Tibial artery (tissue), 4 donors: ENCODE measurements at places on chromosomes 12 and 14.
A peak's percentile ranks its signal among the peaks of the same experiment; 100 is the strongest.

- no peak for DNase-seq
These were observed 10.5 kb upstream of the WNT5B start for GRCh38 chr12:1618489-1618888.

DNA sequence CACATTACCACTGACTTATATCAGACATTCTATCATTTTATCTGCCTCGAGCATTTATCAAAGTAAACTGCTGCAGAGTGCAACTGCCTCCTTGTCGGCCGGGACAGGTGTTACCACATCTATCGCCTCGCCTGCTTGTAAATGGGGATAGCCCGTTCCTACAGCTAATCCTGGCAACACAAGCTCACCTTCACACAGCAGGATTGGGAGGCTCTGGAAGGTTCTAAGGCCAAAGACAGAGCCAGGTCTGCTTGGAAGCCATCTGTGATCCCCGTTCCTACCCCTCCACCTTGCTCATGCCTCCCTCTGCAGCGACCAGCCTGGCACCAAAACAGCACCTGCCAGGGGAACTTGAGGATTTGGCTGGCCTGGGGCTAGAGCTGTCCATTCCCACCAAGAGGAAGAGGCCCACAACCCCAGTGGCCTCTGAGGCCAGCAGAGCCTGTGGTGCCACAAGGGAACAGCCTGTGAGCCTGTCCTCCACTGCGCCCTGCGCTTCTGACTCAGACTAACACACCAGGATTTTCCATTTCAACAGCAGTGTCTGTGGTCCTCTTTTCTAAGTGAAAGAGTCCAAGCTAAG is 114.8 kb upstream of the DIO3 start:
- no peak for DNase-seq

DNA sequence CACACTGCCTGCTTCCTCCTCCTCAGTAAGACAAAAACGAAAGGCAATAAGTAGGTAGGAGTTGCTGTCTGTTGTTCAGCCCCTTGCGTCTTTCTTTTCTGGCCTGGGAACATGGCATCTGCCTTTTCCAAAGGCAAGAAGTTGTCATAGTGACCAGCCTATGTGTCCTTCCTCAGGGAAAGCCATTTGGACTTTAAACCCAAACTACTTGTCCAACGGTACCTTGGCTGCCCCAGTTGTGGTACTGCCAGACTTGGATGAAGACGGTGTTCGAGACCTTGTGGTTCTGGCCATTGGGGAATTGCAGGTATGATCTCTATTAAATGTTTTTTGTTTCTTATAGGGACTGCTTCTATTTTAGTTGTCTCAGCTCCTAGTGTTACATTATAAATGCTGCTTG is 18.5 kb downstream of the FAM234B start:
- DNase-seq: no peak

GRCh38 chr12:121050725-121051124 is 11.7 kb upstream of the OASL start:
- no peak for DNase-seq

DNA sequence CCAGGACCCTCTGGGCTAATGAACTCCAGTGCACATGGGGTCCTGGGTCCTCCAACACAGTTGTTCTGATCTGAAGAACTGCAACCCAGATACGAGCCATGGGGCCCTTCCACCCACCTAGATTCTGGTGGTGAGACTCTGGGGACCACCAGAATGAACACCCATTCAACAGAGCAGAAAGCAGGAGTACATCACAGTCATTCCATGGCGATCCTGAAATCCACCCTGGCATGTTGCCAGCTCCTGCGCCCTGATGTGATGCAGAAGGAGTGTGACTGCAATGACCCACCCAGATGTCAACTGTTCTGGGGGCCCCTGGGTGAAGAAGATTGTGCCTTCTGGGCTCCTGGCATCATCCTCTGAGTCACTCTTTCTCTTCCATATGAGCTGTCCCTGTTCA is 211.6 kb downstream of the KIF26A start:
- peak; percentile 16 for DNase-seq

DNA sequence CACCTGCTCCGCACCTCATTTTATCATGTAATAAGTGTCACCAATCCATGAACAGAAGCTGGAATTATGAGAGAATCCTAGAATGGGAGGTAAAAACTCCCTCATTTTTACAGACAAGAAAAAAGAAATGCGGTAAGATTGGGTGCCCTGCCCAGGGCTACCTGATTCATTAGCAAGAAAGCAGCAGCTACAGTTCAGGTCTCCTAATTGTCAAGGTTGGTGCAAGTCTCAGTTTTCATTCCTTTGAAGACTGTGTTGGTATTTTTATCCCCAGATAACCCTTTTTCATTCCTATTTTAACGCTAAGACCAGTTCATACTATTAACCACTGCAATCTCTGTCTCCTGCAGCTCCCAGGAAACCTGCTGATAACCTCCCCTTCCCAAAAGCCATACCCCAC is 6.9 kb downstream of the DUSP6 start:
- no peak for DNase-seq

DNA sequence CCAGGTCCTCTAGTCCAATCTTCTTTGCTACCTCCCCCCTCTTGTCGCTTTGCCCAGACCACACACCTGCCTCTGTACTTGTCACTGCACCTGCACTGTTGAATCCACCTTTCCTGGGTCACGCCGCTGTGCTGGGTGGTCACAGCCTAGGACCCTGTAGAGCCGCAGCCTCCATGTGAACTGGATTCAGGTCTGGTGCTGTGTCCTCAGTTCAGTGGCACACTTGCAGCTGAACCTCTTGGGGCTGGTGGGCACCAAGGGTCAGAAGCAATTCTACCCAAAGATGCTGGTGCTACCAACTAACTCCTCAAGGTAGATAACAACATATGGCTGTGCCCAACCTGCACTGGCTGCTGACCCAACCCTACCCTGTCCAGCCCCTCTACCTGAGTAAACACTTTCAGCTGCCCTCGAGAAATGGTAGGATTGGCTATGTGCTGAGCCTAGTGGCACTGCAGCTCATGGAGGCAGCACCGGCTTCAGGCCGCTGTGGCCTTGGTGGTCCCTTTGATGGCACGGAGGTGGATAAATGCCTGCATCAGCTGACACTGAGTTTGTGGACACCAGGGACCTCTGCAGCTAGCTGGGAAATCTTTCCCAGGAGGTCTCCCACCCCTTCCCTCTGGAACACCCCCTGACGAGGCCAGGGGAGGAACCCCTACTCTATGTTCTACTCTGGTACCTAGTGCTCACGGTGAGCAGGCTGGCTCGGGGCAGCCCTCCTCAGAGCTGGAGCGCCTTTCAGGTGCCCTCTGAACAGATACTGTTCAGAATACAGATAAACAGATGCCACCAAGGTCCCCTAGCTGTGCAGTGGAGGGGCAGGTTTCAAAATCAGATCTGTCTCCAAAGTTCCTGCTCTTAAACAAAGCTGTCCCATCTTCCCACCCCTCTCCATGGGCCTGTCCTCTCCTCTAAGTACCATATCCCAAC is 14.3 kb downstream of the AGAP2 start:
- no peak for DNase-seq

DNA sequence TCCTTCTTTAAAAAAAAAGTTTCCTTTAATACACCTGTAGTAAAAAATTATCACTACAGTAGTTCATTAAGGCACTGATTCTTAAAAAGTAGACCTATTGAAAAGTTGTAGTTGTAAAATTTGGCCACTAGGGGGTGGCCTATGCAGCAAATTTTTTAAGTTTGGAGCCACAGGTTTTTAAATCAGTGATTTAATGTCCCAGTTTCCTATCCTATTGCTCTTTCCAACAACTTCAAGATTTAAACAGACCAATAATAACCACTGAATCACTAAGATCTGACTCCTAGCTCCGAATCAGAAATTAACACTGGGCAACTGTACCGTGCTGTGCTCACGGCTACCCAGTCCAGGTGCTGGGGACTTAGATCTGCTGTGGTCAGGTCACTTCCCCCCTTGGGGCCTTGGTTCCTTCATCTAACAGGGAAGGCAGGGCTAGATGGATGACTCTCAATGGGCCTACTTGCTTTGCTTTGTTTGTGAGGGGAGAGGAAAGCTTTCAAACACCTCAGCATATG is 279.3 kb downstream of the MED13L start:
- no peak for DNase-seq

DNA sequence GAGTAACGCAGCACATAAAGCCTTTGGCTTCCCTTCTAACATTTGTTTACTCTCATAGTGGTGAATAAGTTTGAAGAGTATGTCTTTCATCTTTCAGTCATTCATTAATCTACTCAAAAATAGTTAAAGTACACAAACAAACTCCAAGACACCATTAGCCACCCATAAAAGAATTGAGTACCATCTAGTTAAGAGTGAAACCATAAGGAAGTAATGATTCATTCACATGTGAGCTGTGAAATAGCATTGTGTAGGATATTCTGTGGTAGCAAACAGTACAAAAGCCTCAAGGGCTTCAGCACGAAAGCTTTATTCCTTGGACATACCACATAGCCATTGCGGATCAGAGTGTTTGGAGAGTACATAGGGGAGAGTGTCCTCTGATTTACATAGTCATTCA is 13.9 kb downstream of the SYT1 start:
- no peak for DNase-seq

DNA sequence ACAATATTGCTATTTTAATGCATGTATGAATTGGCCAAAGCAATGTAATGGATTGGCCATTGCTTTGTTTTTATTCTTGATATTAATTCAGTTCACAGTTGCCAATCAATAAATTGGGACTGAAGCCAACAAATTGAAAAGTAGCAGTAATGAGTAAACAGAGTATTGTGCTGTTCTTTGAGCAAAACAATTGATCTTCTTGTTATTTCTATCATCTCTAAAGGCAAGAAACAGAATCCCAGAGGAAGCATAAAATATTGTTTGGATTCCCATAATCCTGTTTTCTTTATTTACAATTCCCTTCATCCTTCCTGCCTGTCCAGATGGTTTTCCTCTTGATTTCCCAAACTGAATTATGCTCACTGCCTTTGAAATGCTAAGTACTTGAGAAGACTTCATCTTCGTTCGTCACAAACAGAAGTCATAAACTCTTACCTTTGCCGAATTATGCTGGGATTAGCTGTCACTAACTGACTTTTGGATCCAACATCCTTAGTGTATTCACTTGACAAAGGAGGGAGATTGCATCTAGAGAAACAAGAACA is 85.9 kb downstream of the ST8SIA1 start:
- DNase-seq: no peak

DNA sequence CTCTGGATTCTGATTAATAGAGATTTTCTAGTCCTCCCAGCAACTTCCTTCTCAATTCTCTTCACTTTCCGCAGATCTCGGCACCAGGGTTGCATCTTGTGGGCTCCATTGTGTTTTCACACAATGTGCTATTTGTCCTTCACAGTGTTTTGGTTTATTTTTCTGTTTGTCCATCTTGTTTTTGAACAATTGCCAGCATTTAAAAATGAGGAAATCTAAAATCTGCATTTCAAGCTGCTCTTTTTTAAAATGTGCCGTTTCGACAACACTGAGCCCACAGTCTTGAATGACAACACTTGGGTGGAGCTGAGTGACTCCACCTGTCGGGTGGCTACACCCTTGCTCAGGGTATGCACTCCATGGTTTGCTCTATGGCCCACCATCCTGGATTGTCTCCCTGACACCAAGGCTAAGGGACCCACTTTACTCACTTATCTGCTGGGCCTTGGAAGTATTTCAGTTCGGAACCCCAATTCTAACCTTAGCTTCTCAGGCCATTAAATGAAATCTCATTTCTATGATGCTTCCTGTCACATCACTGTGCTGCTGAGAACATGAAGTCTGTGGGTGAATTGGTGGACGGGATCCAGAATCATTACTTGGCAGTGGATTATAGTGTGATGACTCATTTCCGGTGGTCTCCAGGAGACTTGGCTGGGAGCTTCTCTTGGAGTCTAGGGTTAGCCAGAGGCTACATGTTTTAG is 3.4 kb upstream of the MYRFL start:
- no peak for DNase-seq

DNA sequence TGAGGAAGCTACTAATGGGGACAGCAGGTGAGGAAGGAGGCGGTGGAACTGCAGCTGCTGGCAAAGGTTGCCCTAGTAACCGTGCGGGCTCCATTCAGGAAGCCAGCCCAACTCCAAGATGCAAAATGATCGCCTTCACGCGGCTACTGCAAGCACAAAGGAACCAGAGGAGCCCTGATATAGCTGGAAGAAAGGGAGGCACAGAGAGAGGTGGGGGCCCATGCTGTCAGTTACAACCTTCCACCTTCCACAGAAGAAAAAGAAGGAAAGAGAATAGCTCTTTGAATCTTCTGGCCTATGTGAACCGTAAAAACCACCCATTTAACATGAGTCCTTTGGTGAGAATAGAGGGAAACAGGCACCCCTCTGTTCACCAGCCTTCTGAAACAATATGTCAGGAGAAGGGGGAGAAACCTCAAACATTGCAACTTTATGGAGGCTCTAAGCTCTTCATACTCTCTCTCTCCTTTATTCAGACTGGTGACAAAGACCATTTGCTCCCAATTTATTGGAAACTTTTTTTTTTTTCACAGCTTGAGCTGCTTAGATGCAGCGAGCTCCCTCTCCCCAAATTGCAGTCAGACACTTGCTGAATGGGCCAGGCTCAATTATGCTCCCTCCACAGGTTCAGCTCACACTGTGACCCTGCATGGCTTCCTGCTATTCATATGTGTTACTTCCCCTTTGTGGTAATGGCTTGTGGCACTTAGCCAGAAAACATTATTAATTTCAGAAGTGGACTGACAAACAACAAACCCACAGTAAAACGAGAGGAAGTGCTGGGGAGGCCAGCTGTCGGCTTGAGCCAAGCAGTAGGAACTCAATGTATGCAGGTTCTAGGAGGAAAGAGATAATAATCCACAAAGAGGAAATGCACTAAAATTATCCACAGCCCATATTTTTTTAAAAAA is 6.2 kb downstream of the DUSP6 start:
- peak; percentile 65 for DNase-seq

GRCh38 chr14:89249065-89249695 is 167.9 kb downstream of the FOXN3 start:
- DNase-seq: no peak

- DNase-seq: peak; percentile 94
These were observed 1.4 kb downstream of the BAZ1A start for GRCh38 chr14:34873589-34874385.

GRCh38 chr14:99524091-99524661 is 43.0 kb downstream of the CCNK start:
- no peak for DNase-seq

DNA sequence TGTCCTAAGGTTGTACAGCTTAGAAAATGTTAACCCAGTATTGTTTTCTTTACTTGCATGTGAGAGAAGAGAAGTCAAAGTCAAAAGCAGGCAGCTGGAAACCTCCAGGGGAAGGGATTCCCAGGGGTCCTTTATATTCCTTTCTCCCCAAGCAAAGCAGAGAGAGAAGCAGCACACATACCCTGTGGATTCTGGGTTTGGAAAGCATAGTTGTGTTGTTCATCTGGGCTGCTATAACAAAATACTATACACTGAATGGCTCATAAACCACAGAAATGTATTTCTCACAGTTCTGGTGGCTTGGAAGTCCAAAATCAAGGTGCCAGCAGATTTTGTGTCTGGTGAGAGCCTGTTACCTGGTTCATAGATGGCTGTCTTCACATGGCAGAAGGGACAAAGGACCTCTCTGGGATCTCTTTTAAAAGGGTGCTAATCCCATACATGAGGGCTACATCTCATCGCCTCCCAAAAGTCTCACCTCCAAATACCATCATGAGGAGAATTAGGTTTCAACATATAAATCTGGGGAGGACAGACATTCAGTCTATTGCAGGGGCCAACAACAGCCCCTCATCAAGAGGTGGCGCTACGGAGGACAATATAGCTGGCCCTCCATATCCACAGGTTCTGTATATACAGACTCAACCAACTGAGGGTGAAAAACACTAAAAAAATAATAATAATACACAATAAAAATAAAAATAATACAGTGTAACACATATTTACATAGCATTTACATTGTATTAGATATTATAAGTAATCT is 19.3 kb upstream of the PCNX1 start:
- DNase-seq: no peak

- DNase-seq: no peak
These were observed 23.1 kb downstream of the AMN start for GRCh38 chr14:102945346-102946130.

- DNase-seq: no peak
These were observed 4.3 kb downstream of the DLST start for GRCh38 chr14:74886001-74886400.
